Activated CD8-positive, alpha-beta memory T cell treated with anti-CD3 and anti-CD28 coated beads for 1 hour (primary cell): ENCODE measurements at places on chromosomes 13 and 19.

GRCh38 chr13:101649488-101650126 is 197.1 kb downstream of the ITGBL1 start:
- no peak for DNase-seq

GRCh38 chr13:48775804-48776203 is 122.1 kb downstream of the CYSLTR2 start:
- no peak for DNase-seq

GRCh38 chr13:37211487-37211886 is 106.0 kb upstream of the CSNK1A1L start:
- DNase-seq, result no peak

GRCh38 chr19:30692879-30693503 is 320.8 kb downstream of the ZNF536 start:
- DNase-seq, result no peak

GRCh38 chr13:110937511-110938285 is 22.8 kb upstream of the ANKRD10 start:
- no peak for DNase-seq

- DNase-seq, result no peak
These were observed 88.8 kb upstream of the SLITRK5 start for GRCh38 chr13:87582399-87582798.

GRCh38 chr19:53037101-53038097 is 7.1 kb upstream of the ERVV-2 start:
- DNase-seq, result no peak

- no peak for DNase-seq
These were observed 12.8 kb downstream of the POLR2E start for GRCh38 chr19:1082165-1082927.

- DNase-seq, result no peak
These were observed 8.7 kb downstream of the TIMM44 start for GRCh38 chr19:7934766-7935165.

GRCh38 chr19:29714371-29714952 is 599 bp downstream of the C19orf12 start:
- DNase-seq, result no peak

- DNase-seq, result no peak
These were observed 191.0 kb upstream of the IRS2 start for GRCh38 chr13:109977212-109977968.

DNA sequence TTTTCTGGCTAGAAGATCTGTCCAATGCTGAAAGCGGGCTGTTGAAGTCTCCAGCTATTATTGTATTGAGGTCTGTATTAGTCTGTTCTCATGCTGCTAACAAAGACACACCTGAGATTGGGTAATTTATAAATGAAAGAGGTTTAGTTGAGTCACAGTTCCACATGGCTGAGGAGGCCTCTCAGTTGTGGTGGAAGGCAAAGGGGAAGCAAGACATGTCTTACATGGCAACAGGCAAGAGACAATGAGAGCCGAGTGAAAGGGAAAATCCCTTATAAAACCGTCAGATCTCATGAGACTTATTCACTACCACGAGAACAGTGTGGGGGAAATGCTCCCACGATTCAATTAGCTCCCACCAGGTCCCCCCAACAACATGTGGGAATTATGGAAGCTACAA is 980.4 kb downstream of the SLITRK5 start:
- DNase-seq, result no peak

- DNase-seq, result no peak
These were observed 426.1 kb downstream of the EFNB2 start for GRCh38 chr13:106109391-106109791.

GRCh38 chr13:65378943-65379519 is 1851.1 kb downstream of the PCDH9 start:
- no peak for DNase-seq

GRCh38 chr13:23105051-23105450 is 75.7 kb upstream of the SGCG start:
- DNase-seq, result no peak

DNA sequence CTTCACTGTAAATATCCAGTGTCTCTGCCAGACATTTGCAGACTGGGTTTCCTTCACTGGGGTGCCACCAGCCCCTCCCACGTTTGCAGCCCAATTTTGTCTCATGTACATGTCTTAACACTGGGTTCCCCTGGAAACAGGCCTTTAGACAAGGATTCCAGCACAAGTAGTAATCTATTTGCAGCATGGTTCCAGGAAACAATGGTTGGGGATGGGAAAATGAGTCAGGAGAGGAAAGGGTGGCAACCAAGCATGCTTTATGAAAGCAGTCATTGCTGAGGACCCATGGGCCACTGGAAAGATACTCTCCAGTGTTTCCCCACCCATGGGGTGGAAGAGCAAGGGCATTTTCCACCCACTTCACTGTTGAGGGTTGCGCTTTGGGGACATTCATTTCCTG is 53.6 kb upstream of the FARP1 start:
- no peak for DNase-seq

DNA sequence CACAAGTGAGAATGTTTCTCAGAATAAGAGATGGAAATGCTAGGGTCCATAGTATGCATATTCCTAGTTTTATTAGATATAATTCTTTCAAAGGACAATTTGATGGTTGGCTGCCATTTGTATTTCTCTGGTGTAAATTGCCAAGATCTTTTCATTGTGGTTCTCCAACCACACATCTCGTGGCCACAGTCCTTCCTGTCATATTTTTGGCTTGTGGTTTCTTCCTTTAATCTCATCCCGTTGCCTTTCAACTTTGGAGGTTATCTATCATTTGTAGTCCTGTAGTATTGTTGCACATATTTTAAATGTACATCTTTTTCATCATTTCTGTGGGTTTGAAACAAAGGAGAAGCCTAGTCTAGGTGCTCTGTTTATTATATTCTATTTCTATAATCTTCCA is 61.2 kb downstream of the WASF3 start:
- DNase-seq, result no peak

DNA sequence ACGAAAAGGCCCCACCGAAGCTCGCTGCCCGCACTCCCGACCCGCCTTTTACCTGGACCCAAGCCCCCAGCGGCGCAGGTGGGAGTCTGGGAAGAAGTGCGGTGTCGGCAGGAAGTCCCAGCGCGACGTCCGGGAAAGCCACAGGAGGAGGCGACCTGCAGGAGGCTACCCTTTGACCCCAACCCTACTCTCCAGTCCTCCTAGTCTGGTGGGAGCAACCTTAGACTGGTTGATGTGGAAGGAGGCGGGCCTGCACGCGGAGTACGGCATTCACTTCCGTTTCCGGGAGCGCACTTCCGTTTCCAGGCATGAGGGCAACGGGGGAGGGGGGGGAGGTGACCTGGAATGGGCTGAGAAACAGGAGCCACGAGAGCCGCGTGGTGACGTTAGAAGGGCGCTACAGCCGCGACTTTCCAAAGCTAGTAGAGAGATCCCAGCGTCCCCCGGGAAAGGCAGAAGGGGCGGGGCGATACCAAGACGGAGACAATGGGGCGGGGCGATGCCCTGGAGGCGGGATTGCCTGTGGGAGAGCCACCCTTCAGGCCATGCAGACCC is 28.5 kb downstream of the ZNF266 start:
- no peak for DNase-seq

GRCh38 chr13:21641629-21642028 is 29.2 kb upstream of the FGF9 start:
- DNase-seq, result no peak

DNA sequence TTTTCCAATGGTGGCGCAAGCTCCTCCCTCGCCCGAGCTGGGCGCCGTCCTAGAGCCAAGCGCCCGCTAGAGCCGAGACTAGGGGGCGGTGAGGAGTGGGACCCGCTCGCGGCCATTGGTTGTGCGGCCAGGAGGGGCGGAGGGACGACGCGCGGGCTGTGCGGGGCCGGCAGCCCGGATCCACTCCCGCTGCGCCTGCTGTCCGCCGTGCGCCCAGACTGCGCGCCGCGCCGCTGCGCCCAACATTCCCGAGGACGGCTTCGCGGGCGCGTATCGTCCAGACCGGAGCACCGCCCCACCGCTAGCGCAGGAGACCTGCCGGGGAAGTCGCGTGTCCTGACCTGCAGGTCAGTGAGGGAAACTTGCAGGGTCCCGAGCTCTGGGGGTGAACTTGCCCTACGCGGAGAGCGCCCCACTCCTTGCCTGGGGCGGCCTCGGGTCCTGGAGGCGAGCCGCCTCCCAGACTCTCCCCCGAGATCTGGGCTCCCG is at the start of gene SERTM1:
SERTM1 (plus strand) TSS at position 183 of the 489 bp plus-strand sequence. CDS start 21,059 bp downstream, outside the sequence.
- no peak for DNase-seq

DNA sequence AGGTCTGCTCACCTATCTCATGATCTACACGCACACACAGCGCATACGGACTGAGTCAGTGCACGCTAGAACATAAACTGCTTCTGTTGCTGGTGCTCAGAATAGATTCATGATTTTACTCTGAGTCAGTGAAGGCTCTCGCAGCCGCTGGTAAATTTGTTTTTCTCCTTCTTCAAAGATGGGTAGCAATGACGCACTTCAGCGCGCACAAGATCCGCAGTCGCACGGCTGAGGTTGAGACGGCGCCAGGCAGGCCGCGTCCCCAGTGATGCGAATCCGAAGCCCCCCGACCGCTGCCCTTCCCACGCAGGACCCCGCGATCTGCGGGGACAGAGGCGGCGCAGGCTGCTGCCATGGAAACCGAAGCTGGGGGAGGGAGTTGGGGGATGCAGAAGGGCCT is 103.7 kb upstream of the USP29 start:
- DNase-seq, result no peak

- DNase-seq, result no peak
These were observed 1.5 kb downstream of the CERS1 start for GRCh38 chr19:18894254-18895037.

DNA sequence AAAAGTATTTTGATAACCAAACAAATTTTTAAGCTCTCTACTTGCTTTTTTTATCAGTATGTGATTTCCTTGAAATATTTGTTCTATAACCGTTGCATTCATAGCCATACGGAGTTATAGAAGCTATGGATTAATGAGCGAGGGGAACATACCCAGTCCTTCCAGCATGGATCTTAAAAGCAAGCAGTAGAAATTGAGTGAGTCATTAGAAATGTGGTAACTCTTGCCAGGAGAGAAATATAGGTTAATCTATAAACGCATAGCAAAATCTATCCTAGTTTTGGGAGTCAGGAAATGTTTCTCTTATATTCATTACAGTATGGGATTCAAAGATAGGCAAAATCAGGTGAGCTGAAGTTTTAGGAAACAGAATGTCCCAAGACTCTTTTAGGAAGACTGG is 507.4 kb downstream of the DACH1 start:
- no peak for DNase-seq

DNA sequence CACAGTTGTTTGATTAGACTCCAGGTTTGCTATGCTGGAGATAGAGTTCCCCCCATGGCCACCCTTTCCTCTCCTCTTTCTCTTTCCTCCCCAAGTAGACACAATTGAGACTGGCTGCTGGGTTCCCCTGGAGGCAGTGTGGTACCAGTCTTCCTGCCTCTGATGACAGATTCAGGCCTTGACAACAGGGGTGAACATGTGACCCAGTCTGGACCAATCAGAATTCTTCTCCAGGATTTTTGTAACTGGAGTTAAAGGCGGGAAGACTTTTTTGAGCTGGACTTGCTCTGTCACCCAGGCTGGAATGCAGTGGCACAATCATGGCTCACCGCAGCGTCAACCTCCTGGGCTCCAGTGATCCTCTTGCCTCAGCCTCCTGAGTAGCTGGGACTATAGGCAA is 48.7 kb downstream of the CCNE1 start:
- DNase-seq, result no peak

DNA sequence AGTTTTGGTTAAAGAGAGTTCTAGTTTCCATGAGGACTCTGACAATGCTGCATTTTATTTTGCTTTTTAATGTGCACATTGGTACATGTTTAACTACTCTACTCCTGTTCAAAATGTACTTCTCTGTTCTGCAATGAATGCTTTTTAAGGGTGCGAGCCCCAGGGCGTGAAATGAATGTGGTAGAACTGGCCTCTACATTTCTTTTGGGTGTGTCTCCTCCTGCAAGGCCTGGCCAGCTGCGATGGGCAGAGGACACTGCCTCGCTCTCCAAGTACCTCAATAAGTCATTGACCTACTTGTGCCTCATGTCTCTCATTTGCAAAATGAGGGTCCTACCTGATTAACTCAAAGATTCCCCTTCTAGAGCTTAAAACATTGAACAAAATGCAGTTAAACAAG is 6.7 kb downstream of the RGS9BP start:
- DNase-seq, result no peak

DNA sequence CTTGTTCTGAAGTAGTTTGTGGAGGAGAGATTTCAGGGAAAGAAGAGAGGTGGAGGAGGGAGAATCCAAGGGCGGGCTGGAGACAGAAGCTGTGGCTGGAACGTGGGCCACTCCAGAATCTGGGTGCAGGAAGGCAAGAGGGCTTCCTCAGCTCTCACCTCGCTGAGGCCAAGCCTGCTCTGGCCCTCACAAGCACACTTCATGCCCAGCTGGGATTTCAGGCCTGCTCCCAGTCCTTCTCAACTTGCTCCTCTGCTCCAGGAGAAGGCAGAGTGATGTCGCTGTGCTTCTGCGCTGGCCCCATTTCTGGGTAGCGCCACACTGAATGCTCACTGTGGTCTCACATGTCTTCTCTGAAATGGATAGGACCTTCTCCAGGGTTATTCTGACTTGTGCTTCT is 328.8 kb downstream of the FGF9 start:
- no peak for DNase-seq

GRCh38 chr13:48852911-48853727 is 122.6 kb upstream of the FNDC3A start:
- DNase-seq, result no peak

GRCh38 chr13:65866138-65866537 is 1364.0 kb downstream of the PCDH9 start:
- no peak for DNase-seq

DNA sequence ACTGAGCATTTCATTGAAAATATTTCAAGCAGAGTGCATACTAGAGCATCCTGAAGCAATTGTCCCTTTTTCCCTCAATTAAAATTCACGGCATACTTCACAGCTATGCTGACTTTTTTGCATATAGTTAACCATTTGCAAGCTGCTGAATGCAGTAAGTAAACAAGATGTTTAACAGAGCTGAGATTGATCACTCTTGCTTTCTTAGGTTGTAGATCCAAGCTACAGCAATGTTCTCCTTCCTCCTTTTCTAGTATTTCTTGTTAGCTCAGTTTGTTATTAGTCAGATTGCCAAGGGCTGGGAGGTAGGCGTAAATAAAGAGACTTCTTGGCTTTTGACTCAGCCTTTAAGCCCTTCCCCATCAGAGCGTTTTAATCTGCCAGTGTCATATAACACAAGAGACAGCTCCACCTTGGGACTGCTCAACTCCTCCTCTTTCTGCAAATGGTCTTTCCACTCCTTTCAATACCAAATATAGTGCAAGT is at the start of gene SLITRK6:
SLITRK6 (minus strand) TSS at position 323 of the 486 bp plus-strand sequence. CDS start 2,911 bp downstream, outside the sequence.
- no peak for DNase-seq
